ENCODE measurements at places on chromosomes 11 and 22.
A peak's percentile ranks its signal among the peaks of the same experiment; 100 is the strongest.

- no peaks in the 10 kb centered on the region for H3K27me3 ChIP-seq
- no peaks in the 10 kb centered on the region for H3K36me3 ChIP-seq
- H3K27ac ChIP-seq: no peak overlapping the region
- no peak for DNase-seq
- H3K4me3 ChIP-seq: no peak overlapping the region
Measured at GRCh38 chr11:77259641-77260040, 41.8 kb downstream of the GDPD4 start.

DNA sequence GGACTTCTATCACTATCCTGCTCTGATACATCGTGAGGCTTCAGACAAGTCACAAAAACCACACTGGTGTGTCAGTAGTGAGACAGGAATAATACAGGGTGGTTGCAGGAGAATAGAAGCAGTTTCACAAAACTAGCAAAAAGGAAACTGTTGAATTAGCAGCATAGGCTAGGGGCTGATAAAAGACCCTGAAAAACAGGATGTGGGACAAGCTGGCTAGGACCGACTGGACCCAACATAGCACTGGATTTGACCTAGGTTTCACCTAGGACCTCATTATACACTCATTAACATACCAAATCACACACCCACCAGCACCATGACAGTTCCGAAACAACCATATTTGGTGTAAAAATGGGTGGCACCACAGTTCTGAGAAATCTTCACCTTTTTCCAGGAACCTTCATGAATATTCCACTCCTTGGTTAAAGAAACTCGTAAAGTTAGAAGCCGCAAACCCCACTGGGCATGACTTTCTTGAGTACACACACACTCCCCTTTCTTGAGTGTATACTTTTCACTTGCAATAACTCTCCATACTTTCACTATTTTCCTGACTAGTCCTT is 76.2 kb downstream of the SLC1A2 start:
- H3K27me3 ChIP-seq: no peaks in the 10 kb centered on the region
- no peak overlapping the region for H3K27ac ChIP-seq
- no peaks in the 10 kb centered on the region for H3K4me1 ChIP-seq
- H3K4me3 ChIP-seq: no peak overlapping the region
- no peak for DNase-seq

DNA sequence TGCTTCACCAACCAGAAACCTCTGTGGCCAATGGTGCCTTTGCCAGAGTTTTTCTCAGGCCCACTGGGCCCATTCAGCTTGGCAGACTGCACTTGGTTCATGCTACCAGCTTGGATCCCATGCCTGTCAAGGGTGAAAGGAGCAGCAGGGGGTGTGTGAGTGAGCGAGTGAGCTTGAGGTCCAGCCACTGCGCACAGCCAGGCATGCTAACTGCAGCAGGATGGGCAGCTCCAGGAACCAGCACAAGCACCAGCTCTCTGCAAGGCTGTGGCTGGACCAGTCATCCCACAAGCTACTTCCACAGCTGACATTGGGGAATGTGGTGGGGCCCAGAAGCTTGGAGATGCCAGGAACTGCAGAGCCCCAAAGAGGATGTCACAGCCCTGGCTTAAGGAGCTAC is 40.8 kb downstream of the DDIAS start:
- H3K36me3 ChIP-seq: no peaks in the 10 kb centered on the region
- no peak overlapping the region for H3K27ac ChIP-seq
- H3K27me3 ChIP-seq: no peaks in the 10 kb centered on the region

DNA sequence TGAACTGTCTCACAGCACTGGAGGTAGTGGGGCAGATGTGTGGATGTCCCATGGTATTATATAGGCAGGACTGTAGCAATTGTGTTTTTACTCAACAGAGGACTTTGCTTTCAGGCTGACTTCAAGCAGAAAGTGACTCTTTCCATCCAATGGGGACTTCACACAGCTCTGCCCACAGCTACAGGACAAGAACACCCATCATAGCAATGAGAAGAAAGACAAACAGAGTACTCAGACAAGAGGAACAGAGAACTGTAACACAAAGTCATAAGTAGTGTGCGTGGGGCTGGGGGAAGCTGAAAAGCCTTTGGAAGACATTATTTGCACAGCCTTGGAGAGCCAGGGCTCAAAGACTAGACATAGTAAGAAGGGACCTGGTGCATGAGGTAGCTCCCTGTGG is 70.3 kb downstream of the CCDC81 start:
- H3K36me3 ChIP-seq: peaks cover 18% of the 10 kb centered on the region
- no peaks in the 10 kb centered on the region for H3K4me1 ChIP-seq
- no peak overlapping the region for H3K27ac ChIP-seq
- no peaks in the 10 kb centered on the region for H3K27me3 ChIP-seq
- no peak for DNase-seq

DNA sequence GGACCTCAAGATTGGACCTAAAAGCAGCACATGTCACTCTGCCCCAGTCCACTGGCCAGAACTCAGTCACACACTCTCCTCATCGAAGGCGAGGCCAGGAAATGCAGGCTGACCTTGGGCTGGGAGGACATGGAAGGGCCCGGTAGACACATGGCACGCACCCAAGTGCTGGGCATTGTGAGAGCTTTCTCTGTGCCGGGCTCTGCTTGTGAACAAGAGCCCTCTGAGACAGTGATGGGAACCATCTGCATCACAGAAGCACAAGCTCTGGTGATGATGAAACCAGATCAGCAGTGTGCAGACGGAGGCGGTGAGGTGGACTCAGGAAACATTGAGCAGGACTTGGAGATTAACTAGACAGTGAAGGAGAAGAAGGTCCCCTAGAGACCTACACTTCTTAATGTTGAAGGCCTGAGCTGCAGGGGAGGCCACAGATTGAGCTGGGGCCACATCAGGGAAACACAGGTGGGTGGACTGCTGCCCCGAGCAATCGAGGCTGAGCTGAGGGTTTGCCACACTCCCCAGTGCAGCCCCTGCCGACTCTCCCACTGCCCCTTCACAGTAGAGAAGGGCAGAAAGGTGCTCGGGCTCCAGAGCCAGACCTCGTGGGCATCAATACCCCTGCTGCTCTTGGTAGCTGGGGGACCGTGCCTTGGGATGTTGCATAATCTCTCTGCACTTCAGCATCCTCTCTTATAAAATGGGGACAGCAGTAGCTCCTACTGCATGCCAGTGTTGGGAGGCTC is 1460.5 kb downstream of the TBC1D22A start:
- H3K36me3 ChIP-seq: no peaks in the 10 kb centered on the region
- no peaks in the 10 kb centered on the region for H3K4me1 ChIP-seq
- H3K27me3 ChIP-seq: no peaks in the 10 kb centered on the region
- no peak overlapping the region for H3K4me3 ChIP-seq

GRCh38 chr11:94002226-94002625 is 18.9 kb upstream of the HEPHL1 start:
- no peak for DNase-seq
- H3K4me3 ChIP-seq: no peak overlapping the region
- H3K27me3 ChIP-seq: no peaks in the 10 kb centered on the region
- no peaks in the 10 kb centered on the region for H3K4me1 ChIP-seq
- no peaks in the 10 kb centered on the region for H3K36me3 ChIP-seq

- H3K4me3 ChIP-seq: no peak overlapping the region
- DNase-seq: no peak
- H3K27me3 ChIP-seq: no peaks in the 10 kb centered on the region
- H3K36me3 ChIP-seq: peaks cover 25% of the 10 kb centered on the region
- no peaks in the 10 kb centered on the region for H3K4me1 ChIP-seq
- H3K27ac ChIP-seq: peak overlapping the region; percentile 23
Measured at GRCh38 chr11:47415949-47416472, 7.6 kb downstream of the SLC39A13 start.

DNA sequence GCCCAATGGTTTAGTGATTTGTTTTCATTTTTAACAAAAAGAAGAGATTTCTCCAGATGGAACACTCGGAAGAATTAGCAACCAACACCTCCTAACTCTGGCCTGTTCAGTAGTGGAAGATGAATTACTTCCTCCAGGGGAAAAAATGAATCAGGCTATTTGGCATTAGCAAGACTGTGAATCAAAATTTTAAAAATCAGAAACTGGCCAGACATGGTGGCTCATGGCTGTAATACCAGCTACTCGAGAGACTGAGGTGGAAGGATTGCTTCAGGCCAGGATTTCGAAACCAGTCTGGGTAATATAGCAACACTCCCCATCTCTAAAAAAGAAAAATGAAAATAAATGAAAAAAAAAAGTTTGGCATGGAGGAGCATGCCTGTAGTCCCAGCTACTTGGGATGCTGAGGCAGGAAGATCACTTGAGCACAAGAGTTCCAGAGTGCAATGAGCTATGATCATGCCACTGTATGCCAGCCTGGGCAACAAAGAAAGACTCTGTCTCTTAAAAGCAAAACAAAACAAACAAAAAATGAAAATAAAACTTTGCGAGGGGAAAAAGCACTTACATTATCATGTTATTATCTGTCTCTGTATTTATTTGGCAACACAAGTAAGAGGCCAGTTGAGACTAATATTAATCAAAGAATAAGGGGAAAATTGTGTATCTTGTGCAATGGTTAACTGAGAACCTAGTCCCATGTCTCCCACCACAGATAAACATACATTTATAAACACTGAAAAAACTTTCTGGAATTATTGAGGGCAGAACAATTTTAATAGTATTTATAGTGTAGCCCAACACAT is 796.3 kb upstream of the ANO3 start:
- H3K4me3 ChIP-seq: no peak overlapping the region
- DNase-seq: no peak

DNA sequence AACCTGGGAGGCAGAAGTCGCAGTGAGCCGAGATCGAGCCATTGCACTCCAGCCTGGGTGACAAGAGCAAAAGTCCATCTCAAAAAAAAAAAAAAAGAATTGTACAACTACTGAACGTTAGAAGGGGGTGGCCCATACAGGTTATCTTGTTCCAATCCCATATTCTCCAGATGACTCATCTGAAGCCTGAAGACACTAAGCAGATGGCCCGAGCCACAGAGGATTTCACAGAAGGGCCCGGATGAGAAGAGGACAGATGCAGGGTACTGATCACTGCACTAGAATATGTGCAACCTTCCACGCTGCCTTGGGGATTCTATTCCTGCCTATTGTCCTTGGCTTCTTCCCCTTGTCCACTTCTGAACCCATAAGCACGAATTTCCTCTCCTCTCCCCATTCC is 70.9 kb upstream of the UBASH3B start:
- no peaks in the 10 kb centered on the region for H3K27me3 ChIP-seq
- no peaks in the 10 kb centered on the region for H3K36me3 ChIP-seq
- H3K27ac ChIP-seq: no peak overlapping the region
- peaks cover 2% of the 10 kb centered on the region for H3K4me1 ChIP-seq
- DNase-seq: no peak

DNA sequence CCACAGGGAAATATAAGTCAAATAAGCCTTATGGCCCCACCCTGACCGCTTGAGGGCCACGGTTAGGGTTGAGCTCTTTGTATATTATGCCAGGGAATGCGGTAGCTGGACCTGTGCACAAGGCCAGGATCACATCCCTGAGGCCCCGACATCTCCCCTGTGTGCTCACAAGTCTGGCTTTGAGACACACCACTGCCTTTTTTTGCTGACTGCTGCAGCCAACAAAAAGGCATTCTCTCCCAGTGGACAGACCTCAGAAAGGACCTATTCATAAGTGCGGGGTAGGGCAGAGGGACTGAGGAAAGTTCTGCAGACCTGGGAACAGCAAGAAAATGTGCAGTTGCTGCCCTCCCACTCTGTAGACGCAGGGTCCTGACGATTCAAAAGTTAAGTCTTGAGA is 3.4 kb upstream of the SIDT2 start:
- H3K36me3 ChIP-seq: peaks cover 4% of the 10 kb centered on the region
- no peak for DNase-seq
- H3K27ac ChIP-seq: no peak overlapping the region
- no peak overlapping the region for H3K4me3 ChIP-seq
- H3K4me1 ChIP-seq: peaks cover 17% of the 10 kb centered on the region

DNA sequence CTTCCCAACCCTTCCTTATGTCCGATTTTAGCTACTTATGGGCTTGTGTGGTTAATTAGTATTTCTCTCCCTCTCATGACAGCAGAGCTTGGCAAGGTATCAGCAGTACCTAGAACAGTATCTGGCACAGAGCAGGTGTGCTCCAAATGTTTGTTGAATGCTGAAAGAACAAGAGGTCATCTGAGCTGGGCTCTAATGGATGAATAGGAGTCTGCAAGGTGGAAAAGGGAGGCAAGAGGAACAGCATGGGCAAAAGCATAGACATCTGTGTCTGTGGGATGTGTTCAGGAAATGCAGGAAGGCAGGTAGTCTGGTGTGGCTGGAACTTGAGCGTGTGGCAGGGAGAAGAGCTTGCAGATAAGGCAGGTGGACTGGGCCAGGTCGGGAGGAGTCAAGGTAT is 19.0 kb downstream of the PRG3 start:
- no peaks in the 10 kb centered on the region for H3K36me3 ChIP-seq
- H3K4me1 ChIP-seq: no peaks in the 10 kb centered on the region
- H3K27me3 ChIP-seq: no peaks in the 10 kb centered on the region
- no peak overlapping the region for H3K4me3 ChIP-seq
- H3K27ac ChIP-seq: no peak overlapping the region

DNA sequence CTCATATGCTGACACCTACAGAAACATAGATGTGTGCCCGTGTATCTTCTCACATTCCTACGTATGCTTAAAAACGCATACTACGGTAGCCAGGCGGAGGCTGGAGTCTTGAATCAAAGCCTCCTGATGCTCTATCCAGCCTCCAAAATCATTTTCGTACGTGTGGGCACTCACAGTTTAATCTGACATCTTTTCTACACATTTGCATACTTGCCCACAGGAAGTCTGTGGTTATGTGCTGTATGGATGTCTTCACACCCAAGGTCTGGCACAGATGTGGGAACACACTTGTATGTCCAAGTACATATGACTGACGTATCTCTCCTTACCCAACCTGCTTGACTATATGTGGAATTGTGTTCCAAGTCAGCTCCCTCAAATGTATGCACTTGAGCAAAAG is 561.8 kb upstream of the CADM1 start:
- no peaks in the 10 kb centered on the region for H3K36me3 ChIP-seq
- H3K4me3 ChIP-seq: no peak overlapping the region
- H3K27me3 ChIP-seq: no peaks in the 10 kb centered on the region

GRCh38 chr11:109490953-109491635 is 69.1 kb downstream of the C11orf87 start:
- no peak for DNase-seq
- H3K27me3 ChIP-seq: no peaks in the 10 kb centered on the region
- H3K4me3 ChIP-seq: no peak overlapping the region
- H3K27ac ChIP-seq: no peak overlapping the region
- no peaks in the 10 kb centered on the region for H3K4me1 ChIP-seq

DNA sequence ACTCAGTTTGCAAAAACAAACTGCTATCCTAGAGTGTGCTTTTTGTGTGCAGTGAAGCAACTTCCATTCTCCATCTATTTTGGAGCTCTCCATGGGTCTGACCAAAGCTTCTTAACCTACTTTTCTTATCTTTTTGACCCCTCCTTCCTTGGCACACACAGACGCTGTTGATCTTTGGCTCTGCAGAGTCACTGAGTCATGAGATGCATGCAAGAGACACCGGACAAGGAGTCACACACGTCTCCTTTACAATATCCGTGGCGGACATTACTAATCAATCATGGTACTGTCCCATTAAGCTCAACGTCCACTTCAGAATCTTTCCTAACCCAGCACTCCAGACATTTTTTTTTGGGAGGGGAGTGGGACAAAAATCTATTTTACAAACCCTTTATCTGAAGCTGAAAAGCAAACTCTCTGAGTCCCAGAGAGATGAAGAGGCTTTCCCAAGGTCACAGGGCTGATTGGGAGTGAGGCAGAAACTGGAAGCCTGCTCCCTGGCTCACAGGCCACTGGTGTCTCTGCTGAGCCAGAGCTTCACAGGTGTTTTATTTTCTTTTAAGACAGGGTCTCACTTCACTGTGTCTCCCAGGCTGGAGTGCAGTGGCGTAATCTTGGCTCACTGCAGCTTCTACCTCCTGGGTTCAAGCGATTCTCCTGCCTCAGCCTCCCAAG is 165.8 kb upstream of the SYT13 start:
- DNase-seq: no peak
- no peaks in the 10 kb centered on the region for H3K27me3 ChIP-seq
- H3K36me3 ChIP-seq: no peaks in the 10 kb centered on the region
- H3K27ac ChIP-seq: no peak overlapping the region
- H3K4me3 ChIP-seq: no peak overlapping the region
- H3K4me1 ChIP-seq: no peaks in the 10 kb centered on the region
